ENCODE measurements at places on chromosomes 4 and X.

- DNase-seq, result no peak
Measured at GRCh38 chr4:4881432-4881831, 22.0 kb downstream of the MSX1 start.

- DNase-seq, result no peak
Measured at GRCh38 chrX:45771560-45772340, 571.1 kb upstream of the DIPK2B start.

DNA sequence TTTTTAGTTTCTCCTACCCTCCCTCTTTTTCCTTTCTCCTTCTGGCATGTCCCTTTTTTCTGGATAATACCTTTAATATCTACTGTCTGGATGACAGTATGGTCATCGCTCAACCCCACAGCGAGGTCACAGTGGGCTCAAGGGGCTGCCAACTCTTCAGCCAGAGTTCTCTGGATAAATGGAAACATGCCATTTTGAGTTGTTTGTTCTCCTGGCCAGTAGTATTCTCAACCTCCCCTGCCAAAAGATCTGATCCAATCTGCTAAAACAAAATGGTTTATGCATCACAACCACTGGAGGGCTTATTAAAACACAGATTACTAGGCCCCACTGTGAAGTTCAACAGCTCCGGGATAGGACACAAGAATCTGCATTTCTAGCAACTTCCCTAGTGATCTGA is 5.0 kb upstream of the LAMP2 start:
- no peak for DNase-seq

GRCh38 chr4:28913466-28913865 is 1806.7 kb upstream of the PCDH7 start:
- no peak for DNase-seq

DNA sequence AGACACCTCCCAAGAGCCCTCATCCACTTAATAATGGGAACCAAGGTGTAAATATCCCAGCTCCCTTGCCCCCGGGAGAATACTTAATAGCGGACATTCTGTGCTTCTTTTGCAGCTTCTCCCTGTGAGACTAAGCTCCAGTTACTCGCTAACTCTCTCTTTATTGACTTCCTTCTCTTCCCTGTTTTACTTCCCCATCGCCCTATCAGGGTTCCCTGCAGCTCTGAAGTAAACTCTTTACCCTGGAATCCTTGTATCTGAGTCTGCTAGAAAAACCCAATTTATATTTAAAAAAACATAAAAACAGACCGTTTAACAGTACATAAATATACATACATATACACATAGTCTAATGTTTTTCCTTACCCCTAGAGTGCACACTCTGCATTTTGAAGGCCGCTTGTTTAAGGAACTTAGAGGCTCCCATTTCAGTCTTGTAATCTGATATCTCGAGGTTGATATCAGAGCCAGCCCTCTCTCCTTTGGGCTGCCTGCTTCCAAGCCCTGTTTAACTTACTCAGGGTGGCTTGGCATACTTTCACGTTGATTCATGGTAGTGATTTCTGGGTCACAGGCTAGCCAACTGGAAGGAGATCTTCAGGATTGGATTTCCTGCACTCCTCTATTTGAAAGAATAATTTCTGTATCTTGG is 177.4 kb upstream of the SCML1 start:
- DNase-seq, result no peak

- no peak for DNase-seq
Measured at GRCh38 chr4:117984366-117984680, 50.0 kb upstream of the NDST3 start.

GRCh38 chr4:101806914-101807313 is 16.4 kb downstream of the BANK1 start:
- DNase-seq, result no peak

- peak; percentile 32 for DNase-seq
Measured at GRCh38 chr4:152115794-152116193, 355.0 kb upstream of the GATB start.

Measured in activated gamma-delta T cell treated with anti-CD3 and anti-CD28 coated beads, Interleukin-2, amount 50 U/mL, for 16 hours (primary cell).